ENCODE measurements at places on chromosomes 4 and X. TPM values are rescaled to one million over a fixed set of nuclear protein-coding genes. Genes with fewer than 3 reads are reported as not detected.
A peak's percentile ranks its signal among the peaks of the same experiment; 100 is the strongest.

Gene NAT8L
- total RNA-seq = 7.7 TPM

Gene ERVMER34-1
- 30.9 TPM for total RNA-seq

Gene RTL9
- 0.31 TPM for total RNA-seq

Gene MAGEA12
- 0.27 TPM for total RNA-seq

Gene ARMCX2
- 129 TPM for total RNA-seq

Gene TMEM175
- total RNA-seq = 4.2 TPM

Gene PGM2
- 36.6 TPM for total RNA-seq

Gene PCDH18
- 68.1 TPM for total RNA-seq

- no peak for DNase-seq
Observed at GRCh38 chrX:96743367-96744073, 58.9 kb downstream of the DIAPH2 start.

- DNase-seq = no peak
Observed at GRCh38 chr4:131488772-131489171, 1660.3 kb upstream of the PCDH10 start.

GRCh38 chrX:97401586-97402136, 518.0 kb downstream of the RPA4 start:
- DNase-seq = no peak

DNA sequence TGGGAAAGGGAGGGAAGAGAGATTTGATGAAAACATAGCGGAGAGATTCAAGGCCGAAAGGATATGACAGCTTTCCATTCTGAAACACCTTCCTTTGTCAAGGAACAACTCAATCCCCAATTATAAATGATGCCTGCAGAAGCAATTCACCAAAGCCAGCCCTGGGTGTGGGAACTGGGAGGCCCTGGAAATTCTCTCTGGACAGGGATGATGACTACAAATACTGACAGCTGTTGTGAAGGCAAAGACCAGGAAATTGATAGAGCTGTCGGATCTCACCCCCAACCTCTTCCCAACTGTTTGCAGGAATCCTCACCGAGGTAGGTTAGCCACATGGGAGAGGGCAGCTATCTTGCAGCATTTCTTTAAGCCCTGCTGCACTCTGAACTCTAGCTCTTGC, 54.3 kb downstream of the CCDC149 start:
- no peak for DNase-seq

- DNase-seq = no peak
Observed at GRCh38 chr4:185112104-185112503, 31.0 kb upstream of the SLC25A4 start.

GRCh38 chr4:147488556-147488955, 7.7 kb downstream of the EDNRA start:
- no peak for DNase-seq

- no peak for DNase-seq
Observed at GRCh38 chr4:7358100-7358735, 76.5 kb downstream of the PSAPL1 start.

DNA sequence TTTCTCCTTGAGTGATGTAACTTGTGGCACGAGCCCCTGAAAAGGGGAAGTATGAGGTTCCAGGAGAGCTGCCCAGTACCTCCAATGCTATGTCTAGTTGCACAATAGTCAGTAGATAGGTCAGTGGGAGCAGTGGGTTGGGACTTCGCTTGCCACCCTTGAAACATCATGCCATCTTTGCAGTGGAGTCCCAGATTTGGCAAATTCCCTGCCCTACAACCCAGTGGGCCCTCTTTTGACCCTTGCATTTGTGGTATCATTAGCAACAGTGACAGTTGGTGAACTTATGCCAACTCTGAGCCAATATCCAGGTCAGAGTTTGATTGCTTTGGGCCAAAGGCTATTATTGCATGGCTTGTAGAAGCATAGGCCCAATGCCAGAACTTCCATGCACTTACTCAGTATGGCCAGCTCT, 12.3 kb downstream of the FHL1 start:
- no peak for DNase-seq

DNA sequence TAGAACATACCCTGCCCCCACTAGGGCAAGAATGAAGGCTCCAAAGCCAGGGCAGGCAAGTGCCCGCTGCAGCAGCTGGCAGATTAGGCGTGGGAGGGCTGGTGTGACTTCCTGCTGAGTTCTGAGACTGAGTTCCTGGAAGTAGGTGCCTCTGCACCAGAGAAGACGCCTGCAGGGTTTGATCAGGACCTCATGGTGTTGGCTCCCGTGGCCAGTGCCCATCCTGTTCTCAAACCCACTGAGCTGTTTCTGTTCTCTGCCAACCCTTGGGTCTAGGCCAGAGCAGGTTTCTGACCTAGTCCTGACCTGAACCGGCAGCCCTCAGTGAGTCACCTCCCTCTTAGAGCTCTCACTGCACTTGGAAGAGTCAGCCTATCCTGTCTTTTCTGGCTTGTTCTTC, 220.7 kb downstream of the HS6ST2 start:
- no peak for DNase-seq

- DNase-seq = no peak
Observed at GRCh38 chr4:48639807-48640206, 140.3 kb downstream of the FRYL start.

GRCh38 chr4:78706302-78706701, 69.8 kb upstream of the BMP2K start:
- peak; percentile 44 for DNase-seq
